ENCODE measurements at places on chromosomes 16 and 17.

DNA sequence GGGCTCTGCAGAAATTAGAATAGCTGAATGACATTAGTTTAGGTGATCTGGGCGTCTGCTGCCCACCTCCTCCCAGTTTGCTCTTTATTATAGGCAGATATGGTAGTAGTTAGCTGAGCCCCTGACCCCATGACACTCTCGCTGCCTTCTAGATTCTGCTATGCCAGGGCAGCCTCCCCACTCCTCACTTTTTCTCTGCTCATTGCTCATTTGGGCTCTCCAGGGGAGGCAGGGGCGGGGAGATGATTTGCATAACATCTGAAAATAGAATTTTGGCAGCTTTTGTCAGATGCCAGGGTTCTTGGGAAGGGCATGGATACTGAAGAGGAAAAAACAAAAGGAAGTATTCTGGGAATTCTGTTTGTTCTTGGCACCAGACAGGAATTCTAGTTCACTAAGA is 78.0 kb upstream of the GAS7 start:
- DNase-seq, result no peak

DNA sequence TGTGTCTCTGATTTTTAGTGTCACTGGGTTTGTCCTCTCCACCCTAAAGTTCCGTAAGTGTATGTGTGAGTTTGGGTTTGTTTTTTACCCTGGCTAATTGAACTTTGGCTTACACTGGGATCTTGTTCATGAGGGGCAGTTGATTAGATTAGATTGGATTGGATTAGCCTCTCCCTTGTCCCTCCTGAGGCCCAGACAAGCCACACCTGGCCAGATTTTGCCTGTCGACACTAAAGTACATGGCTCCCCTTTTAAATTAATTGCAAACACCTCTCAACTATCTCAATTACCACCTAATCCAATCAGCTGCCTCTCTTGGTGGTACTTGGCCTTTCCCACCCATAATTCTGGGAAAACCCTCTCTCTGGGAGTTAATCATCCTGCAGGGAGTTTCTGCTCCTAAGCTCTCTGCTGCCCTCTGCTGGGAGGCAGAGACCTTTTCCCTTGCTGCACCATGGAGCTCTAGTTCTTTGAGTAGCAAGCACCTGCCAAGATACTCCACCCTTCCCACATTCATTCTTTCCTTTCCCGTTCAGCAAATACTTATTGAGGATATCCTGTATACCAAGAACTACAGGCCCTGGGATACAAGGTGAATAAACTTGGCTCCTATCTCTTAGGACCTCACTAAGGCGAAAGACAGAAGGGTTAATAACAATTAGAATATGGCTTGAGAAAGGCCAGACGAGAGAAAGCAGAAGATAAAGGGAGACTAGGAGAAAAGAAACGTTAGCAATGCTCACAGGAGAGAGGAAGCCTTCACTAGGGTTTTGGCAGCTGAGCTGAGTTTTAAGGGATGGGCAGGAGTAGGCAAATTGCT is 60.0 kb upstream of the MPHOSPH6 start:
- DNase-seq, result peak; percentile 44

- peak; percentile 84 for DNase-seq
Observed at GRCh38 chr17:77036841-77037381, 103.9 kb upstream of the SEC14L1 start.

- no peak for DNase-seq
Observed at GRCh38 chr16:68090130-68090529, 5.0 kb downstream of the NFATC3 start.

- no peak for DNase-seq
Observed at GRCh38 chr17:78154903-78155811, 9.0 kb downstream of the C17orf99 start.

DNA sequence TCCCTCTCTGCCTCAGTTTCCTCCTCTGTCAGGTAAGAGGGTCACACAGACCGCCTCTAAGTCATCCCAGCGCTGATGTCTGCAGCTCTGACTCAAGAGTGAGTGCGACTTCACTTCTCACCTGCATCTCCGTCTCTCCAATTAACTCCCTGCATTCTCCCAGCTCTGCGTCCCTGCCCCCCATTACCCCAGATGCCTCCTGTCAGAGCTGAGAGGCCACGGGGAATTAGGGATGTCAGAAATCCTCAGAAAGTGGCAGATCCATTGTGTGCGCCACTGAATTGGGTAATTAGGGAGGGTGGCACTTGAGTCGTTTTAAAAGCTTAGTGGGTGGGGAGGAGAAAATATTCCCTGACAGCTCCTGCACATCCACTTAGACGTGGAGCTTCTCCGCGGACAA is 885.4 kb upstream of the EEF2KMT start:
- DNase-seq, result no peak

- peak; percentile 72 for DNase-seq
Observed at GRCh38 chr17:67602974-67603373, 114.8 kb upstream of the NOL11 start.

GRCh38 chr17:60145006-60145935 is 4.5 kb upstream of the CA4 start:
- DNase-seq, result no peak

DNA sequence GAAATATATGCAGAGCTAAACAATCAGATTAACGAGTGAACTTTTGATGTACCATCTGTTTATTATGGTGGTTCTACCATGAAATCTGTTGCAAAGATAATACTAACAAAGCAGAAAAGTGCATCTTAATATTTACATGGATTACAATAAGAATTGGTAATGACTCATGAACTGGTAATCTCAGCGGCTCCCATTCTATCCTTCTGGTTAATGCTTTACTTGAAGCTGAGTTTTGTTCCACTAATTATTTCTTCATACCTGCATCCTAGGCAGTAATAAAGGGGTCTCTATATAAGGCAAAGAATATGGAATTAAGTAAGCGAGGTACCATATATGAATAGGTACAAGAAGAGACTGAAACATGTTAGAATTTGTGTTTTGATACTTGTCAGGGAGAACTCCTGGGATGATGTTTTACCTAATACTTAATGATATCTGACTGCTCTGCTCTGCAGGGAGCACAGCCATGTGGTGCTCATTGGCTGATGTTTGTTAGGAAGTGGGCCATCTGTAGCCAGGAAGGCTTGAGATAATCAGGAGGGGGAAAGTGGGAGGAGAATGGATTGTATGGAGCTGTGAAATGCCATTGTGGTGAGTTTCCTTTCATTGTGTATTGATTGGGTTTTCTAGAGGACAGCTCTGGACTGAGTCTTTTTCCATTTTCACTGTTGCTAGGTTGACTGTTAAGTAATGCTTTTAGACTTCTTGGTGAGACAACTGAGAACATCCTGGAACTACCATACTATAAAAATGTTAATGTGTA is 52.6 kb downstream of the MAP2K6 start:
- peak; percentile 42 for DNase-seq

- DNase-seq, result no peak
Observed at GRCh38 chr16:57824888-57825287, 22.6 kb upstream of the KIFC3 start.

- DNase-seq, result no peak
Observed at GRCh38 chr16:50102051-50102746, 36.4 kb downstream of the HEATR3 start.

DNA sequence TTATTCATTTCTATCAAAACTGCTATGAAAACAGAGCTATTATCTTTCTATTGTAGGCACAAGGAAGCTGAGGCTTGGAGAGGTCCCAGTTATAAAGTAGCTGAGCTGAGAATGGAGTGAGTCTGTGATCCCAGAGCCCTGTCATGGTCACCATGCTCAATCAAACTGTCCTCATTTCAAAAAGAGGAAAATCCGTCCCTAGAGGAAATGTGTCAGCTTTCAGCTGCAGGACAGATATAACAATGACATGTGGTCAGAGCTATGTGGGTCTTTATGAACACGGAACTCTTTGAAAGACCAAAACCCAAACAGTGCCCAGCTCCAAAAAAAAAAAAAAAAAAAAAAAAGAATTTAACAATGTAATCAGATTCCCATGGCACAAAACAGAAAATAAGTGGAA is 266.1 kb downstream of the XYLT1 start:
- DNase-seq, result no peak

GRCh38 chr16:28130099-28131088 is 66.9 kb upstream of the GSG1L start:
- no peak for DNase-seq

GRCh38 chr16:73068541-73069401 is 20.8 kb upstream of the ZFHX3 start:
- no peak for DNase-seq

GRCh38 chr17:78779850-78780249 is 2.2 kb downstream of the CYTH1 start:
- no peak for DNase-seq

DNA sequence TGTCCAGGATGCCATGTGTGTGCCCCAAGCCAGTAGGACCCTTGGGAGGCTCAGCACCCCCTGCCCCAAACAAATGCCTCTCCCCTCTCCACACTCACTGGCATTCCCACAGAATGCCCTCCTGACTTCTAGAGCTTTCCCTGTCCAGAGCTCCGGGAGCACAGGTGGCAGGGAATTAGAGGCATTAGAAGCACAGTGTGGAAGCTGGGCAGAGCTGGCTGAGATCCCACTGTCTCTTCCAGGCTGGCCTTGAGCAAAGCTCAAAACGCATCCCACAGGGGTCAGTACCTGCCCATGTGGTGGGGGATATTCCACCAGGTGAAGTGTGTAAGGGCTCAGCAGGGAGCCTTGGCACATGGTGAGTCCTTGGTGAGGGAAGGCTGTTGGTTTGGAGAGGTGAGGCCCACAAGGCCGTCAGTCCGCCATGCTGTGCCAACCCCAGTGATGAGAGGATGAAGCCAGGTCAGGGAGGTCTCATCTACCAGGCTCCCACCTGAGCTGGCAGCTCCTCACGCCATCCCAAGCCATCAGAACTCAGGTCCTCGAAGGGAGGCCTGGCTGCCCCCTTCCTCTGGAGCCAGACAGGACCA is 18.1 kb downstream of the ENDOV start:
- no peak for DNase-seq

GRCh38 chr17:28902819-28903545 is at the start of gene DHRS13:
TSS of gene DHRS13 (minus strand) at chr17:28903079. CDS start at chr17:28902944, 135 bp downstream.
- DNase-seq, result peak; percentile 89

DNA sequence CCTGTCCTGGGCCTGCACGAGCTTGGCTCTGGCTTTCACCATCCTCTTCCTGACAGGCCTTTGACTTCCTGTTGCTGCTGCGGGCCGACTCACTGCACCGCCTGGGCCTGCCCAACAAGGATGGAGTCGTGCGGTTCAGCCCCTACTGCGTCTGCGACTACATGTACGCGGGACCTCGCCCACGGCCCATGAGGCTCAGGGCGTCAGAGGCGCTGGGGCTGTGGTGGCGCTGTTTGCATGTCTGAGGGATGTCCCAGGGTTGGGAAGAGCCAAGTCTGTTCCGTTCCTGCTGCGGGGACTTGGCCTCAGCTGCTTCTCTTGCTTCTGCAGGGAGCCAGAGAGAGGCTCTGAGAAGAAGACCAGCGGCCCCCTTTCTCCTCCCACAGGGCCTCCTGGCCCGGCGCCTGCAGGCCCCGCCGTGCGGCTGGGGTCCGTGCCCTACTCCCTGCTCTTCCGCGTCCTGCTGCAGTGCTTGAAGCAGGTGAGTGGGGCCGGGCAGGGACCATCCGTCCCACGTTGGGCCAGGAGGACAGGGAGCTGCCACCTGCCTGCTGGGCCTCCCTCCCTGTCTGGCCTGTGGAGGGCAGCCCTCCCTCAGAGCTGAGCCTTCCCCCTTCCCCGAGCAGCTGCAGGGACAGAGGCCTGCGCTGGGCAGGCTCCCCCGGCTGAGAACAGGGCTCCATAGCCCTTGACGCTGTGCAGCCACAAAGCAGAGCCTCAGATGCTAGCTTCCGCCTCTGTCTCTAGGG is 23.8 kb downstream of the TSC2 start:
- no peak for DNase-seq

DNA sequence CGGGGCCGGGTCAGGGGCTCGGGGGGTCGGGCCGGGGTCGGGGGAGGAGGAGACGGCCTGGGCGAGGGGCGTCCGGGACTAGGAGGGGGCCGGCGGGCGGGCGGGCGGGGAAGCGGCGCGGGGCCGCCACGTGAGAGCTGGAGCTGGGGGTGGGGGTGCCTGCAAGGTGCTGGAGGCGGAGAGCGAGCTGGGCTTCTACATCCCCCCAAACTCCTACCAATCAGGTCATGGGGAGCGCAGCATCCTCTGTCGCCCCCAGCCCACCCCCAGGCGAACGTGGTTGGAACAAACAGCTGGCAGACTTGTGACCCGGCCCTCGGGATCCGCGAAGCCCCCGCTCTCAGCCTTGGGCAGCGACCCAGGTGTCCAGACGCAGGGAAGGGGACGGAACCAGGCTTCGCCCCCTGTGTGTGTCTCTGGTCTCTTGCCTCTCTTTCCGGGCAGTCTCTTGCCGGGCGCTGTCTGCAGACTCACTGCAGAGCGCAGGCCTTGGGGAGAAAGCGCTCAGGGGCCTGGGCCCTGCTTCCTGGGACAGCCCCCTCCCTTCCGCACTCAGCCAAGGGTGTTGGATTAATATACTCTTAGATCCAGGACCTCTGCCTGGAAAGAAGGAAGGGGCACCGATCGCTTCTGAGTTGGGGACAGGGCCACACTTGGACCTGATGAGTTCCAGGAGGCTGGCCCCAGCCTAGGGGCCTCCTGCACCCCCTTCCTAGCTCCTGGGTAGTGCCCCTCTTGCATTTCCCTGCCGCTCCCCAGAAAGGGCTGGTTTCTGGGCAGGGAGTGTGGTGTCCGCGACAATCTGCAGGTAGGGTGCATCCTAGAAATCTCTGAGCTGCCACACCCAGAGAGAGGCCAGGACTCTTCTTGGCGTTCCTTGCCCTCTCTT is 722 bp downstream of the RASL10B start:
- DNase-seq, result no peak

DNA sequence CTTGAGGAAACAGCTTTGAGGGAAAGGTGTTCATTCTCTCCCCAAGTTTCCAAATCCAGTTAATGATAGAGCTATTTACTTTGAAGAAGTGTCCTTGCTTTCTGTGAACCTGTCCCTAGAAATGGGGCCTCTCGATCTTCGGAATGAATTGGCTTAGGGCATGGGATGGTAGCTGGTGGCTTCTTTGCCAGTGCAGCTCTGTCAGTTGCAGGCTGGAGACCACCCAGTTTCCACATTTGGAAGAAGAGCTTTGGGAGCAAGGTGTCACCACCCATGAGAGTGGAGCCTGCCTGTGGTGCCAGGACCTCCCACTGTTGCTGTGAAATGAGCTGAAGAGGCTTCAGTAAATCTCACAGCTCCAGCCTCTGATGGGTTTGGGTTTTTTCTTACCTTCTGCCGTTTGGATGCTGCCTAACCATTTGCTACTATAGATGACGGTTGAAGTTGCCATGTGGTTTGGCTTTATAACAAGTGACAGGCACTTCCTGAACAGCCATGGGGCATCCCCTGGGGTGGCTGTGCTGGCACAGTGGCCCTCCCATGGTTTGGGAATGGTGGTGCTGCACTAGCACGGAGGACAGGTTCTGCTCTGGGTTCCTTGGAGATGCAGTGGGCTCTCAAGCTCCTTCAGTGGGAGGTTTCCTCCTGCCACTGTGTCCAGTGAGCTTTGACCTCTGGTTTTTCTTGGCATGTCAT is 19.5 kb upstream of the SLC5A10 start:
- no peak for DNase-seq
